ENCODE measurements at places on chromosomes 2 and 18. TPM values are rescaled to one million over a fixed set of nuclear protein-coding genes. Genes with fewer than 3 reads are reported as not detected.

Gene PROKR1
- total RNA-seq, result not detected

Gene ACVR1C
- 0.75 TPM for total RNA-seq

Gene HOXD1
- total RNA-seq, result not detected

Gene SCN7A
- total RNA-seq, result 22.3 TPM

Gene FIGN
- total RNA-seq, result 10.4 TPM

Gene SLC4A3
- total RNA-seq, result 494 TPM

Gene TSPYL6
- total RNA-seq, result 0.07 TPM

Gene GKN2
- not detected for total RNA-seq

DNA sequence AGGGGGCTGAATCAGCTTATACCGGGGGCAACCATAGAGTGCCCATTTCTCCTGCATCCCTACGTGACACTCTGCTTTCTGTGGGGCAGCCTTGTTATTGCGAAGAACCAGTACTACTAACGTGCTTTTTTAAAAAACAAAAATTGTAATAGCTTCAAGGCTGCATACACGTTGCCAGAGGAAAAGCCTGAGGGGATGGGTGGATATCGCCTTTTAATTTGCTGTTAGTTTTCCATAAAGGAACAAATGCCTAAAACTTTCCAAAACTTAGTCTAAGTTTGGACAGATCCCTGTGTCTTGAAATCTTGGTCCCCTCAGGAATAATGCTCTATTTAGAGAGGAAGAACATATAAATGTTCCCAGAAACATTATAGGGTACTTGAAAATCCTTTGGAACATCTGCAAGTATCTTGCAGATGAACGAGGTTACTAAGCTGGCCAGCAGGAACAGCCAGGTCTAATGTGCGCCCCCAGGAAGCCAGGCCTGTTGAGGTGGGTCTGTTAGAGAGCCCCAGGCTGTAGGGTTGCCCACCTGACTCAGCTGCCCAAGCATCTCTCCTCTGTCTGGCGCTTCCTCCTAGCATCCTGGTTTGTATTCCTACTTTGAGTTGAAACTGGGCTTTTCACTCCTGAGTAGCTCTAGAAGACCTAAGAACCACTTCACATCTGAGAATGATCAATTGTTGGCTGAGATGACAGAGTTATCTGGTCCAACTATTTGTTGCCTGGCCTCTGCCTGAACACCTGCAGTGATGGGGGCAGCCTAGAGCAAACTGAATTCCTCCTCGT, 96.9 kb downstream of the TGOLN2 start:
- DNase-seq, result no peak
- H3K4me3 ChIP-seq, result no peak overlapping the region
- peak overlapping the region; percentile 38 for H3K27ac ChIP-seq
- H3K4me1 ChIP-seq, result no peaks in the 10 kb centered on the region
- no peaks in the 10 kb centered on the region for H3K36me3 ChIP-seq
- no peaks in the 10 kb centered on the region for H3K27me3 ChIP-seq

- H3K27me3 ChIP-seq, result peaks cover 31% of the 10 kb centered on the region
- H3K4me1 ChIP-seq, result no peaks in the 10 kb centered on the region
- no peaks in the 10 kb centered on the region for H3K36me3 ChIP-seq
- no peak overlapping the region for H3K27ac ChIP-seq
These were observed 828 bp downstream of the CIB4 start for GRCh38 chr2:26640331-26640745.

GRCh38 chr18:50656396-50656795, 96.5 kb downstream of the MAPK4 start:
- no peaks in the 10 kb centered on the region for H3K27me3 ChIP-seq
- peaks cover 7% of the 10 kb centered on the region for H3K4me1 ChIP-seq
- peak overlapping the region; percentile 95 for H3K27ac ChIP-seq
- no peaks in the 10 kb centered on the region for H3K36me3 ChIP-seq
- H3K4me3 ChIP-seq, result no peak overlapping the region

DNA sequence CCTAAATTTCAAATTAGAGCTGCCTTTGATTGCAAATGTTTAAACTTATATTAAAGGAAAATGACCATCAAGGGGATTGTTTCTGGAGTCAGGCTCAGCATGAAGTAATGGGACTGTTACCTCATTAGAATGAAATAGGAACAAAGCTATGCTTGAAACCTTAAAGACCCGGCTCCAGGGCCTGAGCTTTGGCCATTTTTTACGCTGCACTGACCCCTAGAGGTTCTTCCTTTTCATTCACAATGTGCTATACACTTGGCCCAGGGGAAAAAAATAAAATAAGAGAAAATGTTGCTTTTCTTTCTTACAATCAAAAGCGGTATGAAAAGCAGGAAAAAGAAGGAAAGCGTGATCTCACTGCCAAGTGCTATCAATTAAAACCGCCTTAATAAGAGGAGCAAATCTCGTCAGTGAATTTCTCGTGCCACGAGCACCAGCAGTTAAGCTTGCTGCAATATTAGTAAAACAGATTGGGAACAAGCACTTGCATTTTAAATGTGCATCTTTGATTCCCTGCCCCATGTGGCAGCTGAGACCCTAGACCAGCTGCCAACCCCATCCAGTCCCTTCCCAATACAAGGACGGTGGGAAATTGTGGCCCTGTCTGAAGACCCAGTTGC, 96.6 kb downstream of the MBD2 start:
- peaks cover 10% of the 10 kb centered on the region for H3K4me1 ChIP-seq
- H3K27me3 ChIP-seq, result no peaks in the 10 kb centered on the region
- H3K27ac ChIP-seq, result no peak overlapping the region
- H3K36me3 ChIP-seq, result no peaks in the 10 kb centered on the region
- no peak for DNase-seq

GRCh38 chr2:232563580-232563979, 13.1 kb downstream of the EIF4E2 start:
- peaks cover 8% of the 10 kb centered on the region for H3K4me1 ChIP-seq
- H3K27ac ChIP-seq, result no peak overlapping the region
- H3K36me3 ChIP-seq, result peaks cover 5% of the 10 kb centered on the region
- DNase-seq, result no peak
- no peaks in the 10 kb centered on the region for H3K27me3 ChIP-seq

- H3K4me3 ChIP-seq, result no peak overlapping the region
- H3K36me3 ChIP-seq, result no peaks in the 10 kb centered on the region
- DNase-seq, result no peak
- no peaks in the 10 kb centered on the region for H3K27me3 ChIP-seq
These were observed 172.8 kb upstream of the SPRED2 start for GRCh38 chr2:65605058-65605742.
